ENCODE measurements at places on chromosomes 11 and 22.

- no peak for DNase-seq
These were observed 78.9 kb upstream of the FIBIN start for GRCh38 chr11:26914968-26915367.

DNA sequence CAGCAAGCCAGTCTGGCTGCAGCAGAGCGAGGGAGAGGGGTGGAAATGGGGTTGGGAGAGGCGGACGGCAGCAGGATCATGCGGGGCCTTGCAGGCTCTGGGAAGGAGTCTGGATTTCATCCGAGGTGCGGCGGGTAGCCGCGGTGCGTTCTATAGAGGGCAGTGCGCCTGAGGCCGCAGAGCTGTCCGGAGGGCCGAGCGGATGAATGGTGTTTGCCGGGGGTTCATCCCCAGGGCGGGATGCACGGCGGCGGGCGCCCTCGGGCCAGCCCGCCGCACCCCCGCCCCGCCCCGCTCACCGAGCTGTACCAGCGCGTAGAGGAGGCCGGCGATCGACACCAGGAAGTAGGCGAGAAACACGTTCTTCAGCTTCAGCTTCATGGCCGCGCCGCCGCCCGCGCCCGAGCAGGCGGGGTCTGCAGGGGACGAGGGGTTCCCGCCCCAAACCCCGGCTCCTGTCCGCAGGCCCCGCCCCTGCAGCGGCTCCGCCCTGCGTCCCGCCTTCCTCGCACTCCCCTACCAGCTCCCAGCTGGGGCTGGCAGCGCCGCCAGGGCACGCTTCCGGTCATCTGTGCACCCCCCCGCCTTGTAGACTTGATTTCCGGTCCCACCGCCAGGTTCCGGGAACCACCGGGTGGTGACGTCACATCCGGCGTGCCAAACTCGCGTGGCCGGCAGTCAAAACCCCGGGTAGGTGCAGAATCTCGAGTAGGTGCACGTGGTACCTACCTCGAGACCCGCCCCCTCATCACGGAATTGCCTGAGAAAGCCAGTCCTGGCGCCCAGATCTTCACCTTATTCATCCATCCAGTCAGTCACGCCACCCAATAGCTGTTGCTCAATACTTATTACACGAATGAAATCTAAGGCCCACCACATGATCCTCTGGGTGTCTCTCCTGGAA is at the start of gene B3GAT3:
B3GAT3 (minus strand) TSS at position 420 of the 904 bp plus-strand sequence; CDS start at position 381, 39 bp downstream.
- peak; percentile 98 for DNase-seq

DNA sequence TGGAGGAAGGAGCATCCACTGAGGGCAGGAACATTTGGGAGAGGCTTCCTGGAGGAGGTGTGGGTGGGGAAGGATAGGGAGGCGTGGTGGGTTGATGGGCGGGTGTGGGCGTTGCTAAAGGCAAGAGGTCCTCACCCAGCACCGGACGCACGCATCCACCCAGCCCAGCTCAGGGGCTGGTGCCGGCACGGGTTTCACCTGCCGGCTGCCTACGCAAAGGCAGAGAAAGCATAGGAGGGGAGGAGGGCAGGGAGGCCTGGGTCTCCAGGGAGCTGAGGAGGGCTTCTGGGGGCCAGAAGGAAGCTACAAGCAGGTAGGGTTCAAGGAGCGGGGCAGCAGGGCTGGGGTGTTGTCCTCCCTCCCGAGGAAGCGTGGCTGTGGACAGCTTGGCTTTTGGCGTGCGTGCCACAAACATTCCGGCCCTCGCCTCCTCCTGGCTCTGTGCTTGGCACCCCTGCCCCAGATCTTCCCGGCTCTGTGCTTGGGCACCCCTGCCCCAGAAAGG is 7.8 kb downstream of the SSH3 start:
- no peak for DNase-seq

GRCh38 chr11:76798202-76798581 is 15.0 kb downstream of the TSKU start:
- no peak for DNase-seq

- no peak for DNase-seq
These were observed 1060.1 kb downstream of the NTM start for GRCh38 chr11:132430429-132431062.

GRCh38 chr11:119352857-119353260 is 6.4 kb upstream of the MFRP start:
- DNase-seq, result no peak

- no peak for DNase-seq
These were observed 14.3 kb upstream of the SYVN1 start for GRCh38 chr11:65148657-65149056.

- DNase-seq, result no peak
These were observed 4.7 kb downstream of the MUS81 start for GRCh38 chr11:65864706-65865471.

DNA sequence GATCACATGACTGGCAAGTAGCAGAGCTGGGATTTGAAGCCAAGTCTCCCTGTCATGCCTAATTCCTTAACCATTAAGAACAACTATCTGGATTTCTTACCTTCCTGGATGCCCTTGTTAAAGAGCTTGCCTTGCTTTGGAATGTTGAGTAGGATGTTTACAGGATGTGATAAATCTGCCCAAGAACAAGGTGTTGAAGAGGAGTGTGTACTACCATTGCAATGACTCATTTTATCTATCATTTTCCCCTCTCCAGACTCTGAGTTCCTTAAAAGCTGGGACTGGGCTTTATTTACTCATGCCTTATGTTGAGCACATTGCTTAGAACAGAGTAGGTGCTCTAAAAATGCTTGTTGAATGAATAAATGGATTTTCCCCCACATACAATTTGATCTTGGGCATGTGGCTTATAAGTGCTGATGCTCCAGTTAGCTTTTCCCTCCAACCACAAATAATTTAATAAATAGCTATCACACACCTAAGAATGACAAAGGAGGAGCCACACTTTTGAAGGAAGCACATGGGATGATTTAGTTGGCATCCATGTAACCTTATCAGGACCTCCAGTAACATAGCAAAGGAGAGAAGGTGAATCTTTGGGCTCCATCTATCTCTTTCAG is 268.6 kb upstream of the SESN3 start:
- no peak for DNase-seq

- DNase-seq, result no peak
These were observed 15.3 kb downstream of the PARVA start for GRCh38 chr11:12392672-12393071.

DNA sequence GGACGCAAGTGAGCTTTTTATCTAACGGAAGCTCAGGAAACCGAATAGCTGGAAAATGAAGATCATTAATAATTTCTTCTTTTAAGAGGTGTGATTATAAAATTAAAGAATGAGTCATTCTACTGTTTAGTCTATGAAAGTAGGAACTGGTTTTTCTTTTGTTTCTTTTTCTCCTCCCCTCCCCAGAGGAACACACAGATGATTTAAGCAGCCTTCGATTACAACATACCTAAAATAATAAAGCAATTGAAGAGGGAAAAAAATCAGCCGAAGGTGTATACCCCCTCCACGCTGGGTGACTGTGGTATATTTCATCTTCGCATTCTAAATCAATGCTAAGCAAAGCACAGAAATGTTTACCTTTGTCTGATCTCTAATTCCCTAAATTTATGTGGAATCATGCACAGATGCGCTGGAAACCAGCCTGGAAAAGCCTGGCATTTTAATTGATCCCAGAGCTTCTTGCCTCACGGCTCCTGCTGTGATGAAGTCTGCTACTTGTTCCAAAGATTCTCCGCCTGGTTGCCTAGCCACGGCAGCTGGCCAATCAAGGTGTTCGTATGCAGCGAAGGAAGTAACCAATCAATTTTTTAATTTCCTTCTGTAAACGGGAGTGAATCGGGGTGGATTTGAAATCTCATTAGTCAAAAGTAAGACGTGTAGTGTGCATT is 133.9 kb downstream of the FANCF start:
- no peak for DNase-seq

- DNase-seq, result no peak
These were observed 844.8 kb upstream of the CHORDC1 start for GRCh38 chr11:91067666-91068065.

- no peak for DNase-seq
These were observed 2.1 kb downstream of the OAF start for GRCh38 chr11:120212926-120213325.

- DNase-seq, result no peak
These were observed 452.7 kb upstream of the CNTN5 start for GRCh38 chr11:98568013-98568412.

- no peak for DNase-seq
These were observed 30.0 kb upstream of the RAB39A start for GRCh38 chr11:107898270-107898669.

- no peak for DNase-seq
These were observed 52.2 kb downstream of the FAT3 start for GRCh38 chr11:92276773-92277172.

DNA sequence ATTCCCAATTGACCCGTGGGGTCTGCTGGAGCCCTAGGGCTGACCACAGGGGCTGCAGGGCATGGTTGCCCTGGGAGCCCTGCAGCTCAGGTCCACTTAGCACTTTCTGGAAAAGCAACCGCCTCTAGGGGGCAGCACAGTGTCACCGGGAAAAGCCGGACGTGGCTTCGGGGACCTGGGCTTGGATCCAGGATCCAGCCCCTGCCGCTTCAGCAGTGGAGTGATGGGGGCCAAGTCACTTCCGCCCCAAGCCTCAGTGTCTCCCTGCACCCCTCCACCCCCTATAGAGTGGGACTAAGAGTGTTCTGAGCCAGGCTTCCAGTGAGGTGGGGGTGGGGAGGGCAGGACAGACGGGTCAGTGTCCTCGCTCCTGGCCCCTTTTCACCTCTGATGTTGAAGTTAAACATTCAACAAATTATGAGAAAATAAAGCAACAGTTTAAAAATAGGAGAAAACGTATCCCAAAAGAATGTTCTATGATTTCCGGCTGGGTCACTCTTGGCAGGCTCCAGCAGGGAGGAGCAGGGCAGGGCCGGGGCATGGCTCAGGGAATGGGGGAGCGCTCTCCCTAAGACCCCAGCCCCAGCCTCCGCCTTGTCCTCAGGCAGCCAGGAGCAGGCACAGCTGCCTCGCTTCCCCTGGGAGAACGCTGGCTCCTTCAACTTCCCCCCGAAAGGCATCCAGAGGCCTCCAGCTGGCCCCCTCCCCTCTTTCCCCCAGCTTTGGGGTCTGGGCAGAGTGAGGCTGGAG is 96.5 kb upstream of the FGF3 start:
- peak; percentile 64 for DNase-seq

GRCh38 chr22:46090631-46091201 is 59.6 kb upstream of the PPARA start:
- DNase-seq, result no peak

DNA sequence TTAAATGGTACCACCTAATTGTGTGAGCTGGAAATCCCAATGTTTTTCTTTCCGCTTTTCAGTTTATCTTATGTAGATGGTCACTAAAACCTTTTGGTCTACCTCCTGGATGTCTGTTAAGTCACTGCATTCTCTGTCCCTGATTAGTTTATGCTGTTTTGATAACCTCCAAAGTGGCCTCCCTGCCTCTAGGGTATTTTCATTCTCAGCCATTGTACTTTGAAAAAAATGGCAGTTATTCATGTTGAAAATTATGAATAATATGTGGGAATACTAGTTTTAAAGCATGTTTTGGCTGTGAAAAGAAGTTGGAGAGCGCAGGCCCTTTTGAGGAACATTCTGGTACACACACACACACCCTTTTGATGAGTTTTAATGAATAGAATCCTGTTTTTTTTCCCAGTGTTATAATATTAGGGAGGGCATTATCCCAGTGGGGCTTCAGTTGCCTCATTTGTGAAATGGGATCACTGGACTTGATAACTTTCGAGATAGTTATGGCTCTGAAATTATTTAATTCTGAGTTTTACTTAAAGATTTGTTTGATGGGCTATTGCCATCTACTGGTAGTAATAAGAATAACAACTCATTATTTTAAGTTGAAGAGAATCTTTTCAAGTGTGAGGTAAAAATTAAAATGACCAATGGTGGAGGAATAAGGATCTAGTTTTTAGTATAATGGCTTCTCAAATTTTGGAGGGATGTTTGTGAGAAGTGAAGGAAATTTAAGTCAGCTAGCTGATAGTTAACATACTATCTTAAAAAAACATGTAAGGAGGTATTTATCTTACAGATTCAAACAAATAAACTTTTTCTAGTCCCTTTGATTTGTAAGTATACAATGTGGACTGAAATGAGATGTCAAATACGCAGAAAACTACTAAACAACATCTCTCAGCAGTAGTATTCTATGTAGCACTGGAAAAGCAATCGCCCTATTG is 3.9 kb downstream of the FDX1 start:
- no peak for DNase-seq

- DNase-seq, result no peak
These were observed 125.3 kb downstream of the APOL5 start for GRCh38 chr22:35842954-35843353.

DNA sequence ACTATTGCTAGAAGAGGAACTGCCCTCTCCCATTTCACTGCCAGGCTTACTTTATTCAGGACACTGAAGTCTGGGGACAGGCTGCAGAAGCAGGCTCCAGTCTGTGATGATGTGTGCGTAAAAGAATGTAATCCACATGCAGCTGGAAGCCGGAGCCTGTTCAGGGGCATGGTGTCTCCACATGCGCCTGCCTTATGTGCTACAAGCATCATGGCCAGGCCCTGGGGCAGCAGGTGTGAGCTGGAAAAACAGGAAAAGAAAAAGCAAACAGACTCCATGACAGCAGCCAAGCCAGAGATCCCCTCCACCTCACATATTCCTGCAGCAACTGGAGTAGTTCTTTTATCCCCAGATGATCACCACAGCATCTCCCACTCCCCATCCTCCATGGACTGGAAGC is 33.4 kb downstream of the ARFGAP2 start:
- no peak for DNase-seq

DNA sequence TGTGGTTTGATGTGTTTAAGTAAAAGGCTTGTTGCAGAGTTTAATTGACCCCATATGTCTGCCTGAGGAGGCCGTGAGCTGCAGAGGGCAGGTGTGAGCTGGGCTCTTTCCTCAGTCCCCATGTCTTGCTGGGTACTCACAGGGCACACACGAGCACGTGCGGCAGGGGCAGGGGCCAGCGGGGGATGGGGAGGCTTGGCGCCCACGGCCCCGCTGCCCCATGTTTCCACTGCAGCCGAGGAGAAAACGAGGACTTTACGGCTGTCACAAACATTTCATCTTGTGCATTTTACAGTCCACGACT is 24.7 kb upstream of the CCDC188 start:
- no peak for DNase-seq

- DNase-seq, result peak; percentile 29
These were observed 40.3 kb downstream of the IGF2 start for GRCh38 chr11:2098691-2099515.

- no peak for DNase-seq
These were observed 614 bp downstream of the ANO3 start for GRCh38 chr11:26332572-26332915.

- DNase-seq, result no peak
These were observed 20.8 kb downstream of the RSPH14 start for GRCh38 chr22:23121000-23121421.

- DNase-seq, result no peak
These were observed 163.5 kb downstream of the CSNK2A3 start for GRCh38 chr11:11189506-11189905.

DNA sequence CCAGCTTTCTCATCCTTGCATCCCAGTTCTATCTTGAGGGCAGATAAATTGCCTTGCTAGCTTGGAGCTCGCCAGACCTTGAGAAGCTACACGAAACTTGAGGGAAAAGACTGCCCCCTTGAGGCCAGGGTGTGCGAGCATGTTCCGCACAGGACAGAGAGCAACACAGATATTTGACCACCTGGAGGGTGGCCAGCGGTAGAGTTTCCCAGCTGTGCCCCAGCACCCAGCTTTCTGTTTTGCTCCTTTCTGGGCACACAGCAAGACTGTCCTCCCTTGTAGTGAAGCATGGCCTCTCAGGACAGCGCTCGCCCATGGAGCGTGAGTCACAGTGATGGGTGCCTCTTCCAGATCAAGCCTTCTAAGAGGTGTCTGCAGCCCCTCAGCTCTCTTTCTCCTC is 23.5 kb downstream of the SPATA19 start:
- DNase-seq, result no peak

Measured in activated CD4-positive, CD25-positive, alpha-beta regulatory T cell treated with anti-CD3 and anti-CD28 coated beads, Interleukin-2, amount 50 U/mL, for 72 hours (primary cell).